ENCODE measurements at places on chromosomes 13 and 19.

DNA sequence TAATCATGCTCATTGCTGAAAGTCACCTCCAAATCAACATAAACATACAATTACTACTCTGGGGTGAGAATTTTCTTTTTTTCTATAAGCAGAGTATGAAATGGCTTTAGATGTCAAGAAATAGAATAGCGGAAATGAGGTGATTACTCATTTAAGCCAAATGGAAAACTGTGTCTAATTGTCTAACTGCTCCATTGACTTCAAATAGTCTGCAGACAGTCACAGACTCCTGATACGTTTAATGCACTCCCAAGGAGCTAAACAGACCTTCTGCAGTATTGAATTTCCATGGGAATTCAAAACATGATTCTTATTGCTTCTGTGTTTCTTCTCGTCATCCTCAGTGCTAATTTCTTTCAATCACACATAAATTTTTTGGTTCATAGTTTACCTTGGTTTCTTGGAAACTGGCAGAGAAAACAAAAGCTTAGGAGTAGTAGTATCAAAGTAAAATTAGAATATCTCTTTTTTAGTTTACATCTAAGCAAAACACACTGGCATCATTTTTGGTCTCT lies 865.2 kb upstream of the SLC10A2 start:
- no peak for DNase-seq

DNA sequence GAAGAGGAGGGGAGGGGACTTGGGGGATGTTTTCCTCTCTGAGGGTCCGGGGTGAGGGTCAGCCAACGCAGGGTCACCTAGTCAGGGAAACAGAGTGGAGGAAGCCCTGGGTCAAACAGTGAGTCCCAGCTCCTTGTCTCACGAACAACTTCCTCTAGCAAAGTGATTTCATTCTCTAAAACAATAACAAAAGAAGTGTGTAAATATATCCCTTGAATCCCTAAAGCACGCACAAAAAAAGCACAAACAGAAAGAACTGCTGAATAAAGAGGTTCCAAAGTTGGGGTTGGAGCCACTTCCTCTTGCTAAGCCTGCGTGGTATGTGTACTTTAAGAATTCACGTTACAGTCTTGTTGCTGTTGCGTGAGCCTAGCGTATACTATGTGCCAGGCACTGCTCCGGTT lies 1.5 kb upstream of the C5AR2 start:
- no peak for DNase-seq

- DNase-seq, result no peak
Measured at GRCh38 chr13:48504606-48505005, 28.3 kb downstream of the RCBTB2 start.

GRCh38 chr19:10286803-10287737 lies at the start of gene ICAM4:
ICAM4 (plus strand) TSS chr19:10286955; CDS start chr19:10287013, 58 bp downstream.
- DNase-seq, result no peak

- DNase-seq, result no peak
Measured at GRCh38 chr13:89315287-89315686, 1644.1 kb downstream of the SLITRK5 start.

- peak; percentile 16 for DNase-seq
Measured at GRCh38 chr13:30577401-30577852, 40.3 kb upstream of the USPL1 start.

All from effector CD4-positive, alpha-beta T cell (primary cell).